ENCODE measurements at places on chromosomes 7 and 10.

GRCh38 chr7:83362871-83363550 is 200.3 kb upstream of the PCLO start:
- no peak for DNase-seq

DNA sequence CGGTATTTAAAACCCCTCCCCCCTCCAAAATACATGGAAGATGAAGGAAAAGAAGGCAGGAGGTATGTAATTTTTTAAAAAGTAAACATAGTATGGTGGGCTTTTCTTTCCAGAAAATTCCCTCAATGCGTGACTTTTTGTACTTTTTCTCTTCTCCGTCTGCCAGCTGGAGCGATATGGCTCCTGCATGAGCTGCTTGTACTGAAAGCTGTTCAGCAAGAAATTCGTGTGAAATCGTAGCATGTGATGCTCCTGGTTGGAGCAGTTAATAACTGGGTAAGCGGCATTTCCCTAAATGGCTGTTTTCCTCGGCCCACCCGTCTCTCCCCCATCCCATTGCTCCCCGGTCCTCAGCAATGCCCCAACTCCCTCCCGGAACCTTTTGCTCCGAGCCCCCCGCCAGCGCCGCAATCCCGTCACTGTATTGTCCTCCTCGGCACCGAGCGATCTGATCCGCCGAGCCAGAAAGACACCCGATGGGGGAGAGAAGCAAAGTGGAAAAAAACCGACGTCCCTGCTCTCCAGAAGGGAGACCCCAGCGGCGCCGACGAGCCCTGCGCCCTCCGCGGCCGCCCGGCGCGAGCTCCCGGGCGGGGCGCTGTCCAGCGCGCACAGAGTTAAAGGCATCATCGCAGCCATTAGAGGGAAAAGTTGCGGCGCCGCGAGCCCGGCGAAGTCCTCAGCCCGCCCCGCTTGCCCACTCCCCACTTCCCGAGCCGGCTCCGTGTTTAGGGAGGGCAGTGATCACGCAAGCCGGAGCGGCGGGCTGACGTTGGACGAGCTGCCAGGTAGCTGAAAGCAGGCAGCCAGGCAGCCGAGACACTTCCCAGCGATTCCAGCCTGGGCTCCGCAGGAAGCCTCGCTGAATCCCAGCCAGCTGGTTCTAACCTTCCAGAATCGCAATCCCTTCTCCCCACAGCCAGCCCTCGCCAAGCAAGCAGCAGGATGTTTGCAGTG is at the start of gene VSTM2A:
VSTM2A (plus strand) TSS at position 707 of the 957 bp plus-strand sequence. CDS start 356 bp downstream, outside the sequence.
- no peak for DNase-seq

DNA sequence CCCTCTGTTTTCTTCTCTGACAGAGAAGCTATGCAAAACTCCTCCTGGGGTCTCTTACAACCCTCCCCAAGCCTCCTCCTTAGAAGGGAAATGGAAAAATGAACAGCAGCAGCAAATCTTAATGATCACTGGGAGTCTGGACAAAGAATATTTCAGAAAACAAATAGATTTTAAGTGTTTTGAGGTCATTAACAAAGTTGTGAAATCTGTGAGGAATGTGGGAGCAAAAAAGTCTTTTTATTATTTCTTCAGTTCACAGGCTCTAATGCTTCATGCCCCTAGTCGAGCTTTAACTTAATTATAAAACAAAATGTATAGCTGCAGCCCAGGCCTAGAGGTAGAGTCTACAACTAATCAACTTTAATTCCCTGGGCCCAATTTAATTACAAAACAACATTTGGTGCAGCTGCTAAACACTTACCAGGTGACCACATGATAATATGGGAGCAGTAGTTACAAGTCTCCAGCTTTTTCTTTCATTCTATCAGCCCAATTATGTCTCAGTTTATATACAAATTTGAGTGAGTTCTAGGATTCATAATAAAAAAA is 293.2 kb downstream of the THSD7A start:
- no peak for DNase-seq

- DNase-seq = no peak
Observed at GRCh38 chr10:14560791-14561765, 213.6 kb downstream of the FAM107B start.

DNA sequence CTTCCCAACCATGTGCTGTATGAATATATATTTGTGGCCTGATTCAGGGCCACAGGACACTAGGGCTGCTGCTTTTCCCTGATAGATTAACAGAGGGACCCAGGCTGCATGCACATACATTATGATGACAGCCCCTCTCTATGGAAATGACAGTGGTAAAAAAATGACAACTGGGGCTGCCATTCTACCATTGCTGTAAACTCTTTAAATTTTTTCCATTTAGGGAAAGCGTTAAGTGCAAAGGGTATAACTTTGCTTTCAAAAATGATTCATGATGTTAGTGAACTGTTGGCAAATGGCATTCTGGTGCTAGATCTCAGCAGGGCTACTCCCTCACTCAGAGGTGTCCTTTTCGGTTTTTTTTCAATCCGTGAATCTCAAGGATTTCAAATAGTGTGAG is 4.2 kb downstream of the CTBP2 start:
- no peak for DNase-seq

DNA sequence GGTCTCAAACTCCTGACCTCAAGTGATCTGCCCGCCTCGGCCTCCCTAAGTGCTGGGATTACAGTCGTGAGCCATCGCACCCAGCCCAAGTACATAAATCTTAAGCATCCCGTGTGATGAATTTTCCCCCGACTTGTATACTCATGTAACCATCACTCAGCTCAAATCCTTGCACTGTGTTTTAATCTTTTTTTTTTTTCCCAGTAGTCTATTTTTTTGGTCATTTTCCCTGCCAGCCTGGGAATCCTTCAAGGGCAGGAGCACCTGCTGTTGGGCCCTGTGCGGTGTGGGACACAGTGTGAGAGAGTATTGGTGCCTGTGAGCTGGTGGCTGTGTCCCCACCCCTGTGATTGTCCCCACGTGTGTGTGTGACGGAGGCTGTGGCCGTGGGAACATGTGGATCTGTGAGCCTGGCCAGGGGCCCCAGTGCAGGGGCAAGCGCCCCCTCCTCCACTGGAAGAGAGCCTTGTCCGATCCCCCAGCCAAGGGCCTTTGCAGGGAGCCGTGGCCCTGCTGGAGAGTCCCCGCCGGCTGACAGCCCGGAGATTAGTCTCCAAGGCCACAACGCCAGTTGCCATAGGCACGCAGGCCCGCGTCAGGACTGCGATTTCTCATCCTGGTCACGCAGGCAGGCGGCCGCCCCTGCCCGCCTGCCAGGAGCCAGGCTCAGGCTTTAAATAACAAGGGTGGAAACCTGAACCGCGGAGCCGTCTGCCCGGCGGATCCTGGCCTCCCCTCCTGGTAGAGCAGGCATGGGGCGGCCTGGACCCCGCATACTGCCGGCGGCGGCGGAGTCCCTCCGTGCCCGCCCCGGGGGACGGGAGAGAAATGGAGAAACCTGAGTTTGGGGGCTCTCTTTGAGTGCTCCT is 26.5 kb downstream of the GTF2IRD1 start:
- DNase-seq = no peak

GRCh38 chr7:51081270-51081890 is 235.2 kb downstream of the COBL start:
- DNase-seq = no peak

DNA sequence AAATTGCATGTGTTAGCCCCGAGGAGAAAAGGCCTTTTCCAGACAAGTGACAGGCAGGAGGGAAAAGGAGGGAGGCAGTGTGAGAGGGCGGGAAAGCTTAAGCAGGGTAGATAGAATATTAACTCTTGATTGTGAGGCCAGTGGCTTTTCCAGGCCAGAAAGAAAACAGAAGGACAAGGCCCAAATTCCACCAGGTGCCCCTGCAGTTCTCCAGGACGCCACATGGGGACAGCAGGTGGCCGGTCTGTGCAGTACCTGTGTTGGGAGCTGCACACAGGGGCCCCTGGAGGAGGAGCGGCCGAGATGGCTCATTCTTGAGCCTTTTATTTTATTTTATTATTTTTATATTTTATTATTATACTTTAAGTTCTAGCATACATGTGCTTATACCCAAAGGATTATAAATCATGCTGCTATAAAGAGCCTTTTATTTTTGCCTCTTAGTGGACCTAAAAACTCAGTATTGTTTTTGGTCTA is 141.3 kb upstream of the KLF14 start:
- DNase-seq = no peak

DNA sequence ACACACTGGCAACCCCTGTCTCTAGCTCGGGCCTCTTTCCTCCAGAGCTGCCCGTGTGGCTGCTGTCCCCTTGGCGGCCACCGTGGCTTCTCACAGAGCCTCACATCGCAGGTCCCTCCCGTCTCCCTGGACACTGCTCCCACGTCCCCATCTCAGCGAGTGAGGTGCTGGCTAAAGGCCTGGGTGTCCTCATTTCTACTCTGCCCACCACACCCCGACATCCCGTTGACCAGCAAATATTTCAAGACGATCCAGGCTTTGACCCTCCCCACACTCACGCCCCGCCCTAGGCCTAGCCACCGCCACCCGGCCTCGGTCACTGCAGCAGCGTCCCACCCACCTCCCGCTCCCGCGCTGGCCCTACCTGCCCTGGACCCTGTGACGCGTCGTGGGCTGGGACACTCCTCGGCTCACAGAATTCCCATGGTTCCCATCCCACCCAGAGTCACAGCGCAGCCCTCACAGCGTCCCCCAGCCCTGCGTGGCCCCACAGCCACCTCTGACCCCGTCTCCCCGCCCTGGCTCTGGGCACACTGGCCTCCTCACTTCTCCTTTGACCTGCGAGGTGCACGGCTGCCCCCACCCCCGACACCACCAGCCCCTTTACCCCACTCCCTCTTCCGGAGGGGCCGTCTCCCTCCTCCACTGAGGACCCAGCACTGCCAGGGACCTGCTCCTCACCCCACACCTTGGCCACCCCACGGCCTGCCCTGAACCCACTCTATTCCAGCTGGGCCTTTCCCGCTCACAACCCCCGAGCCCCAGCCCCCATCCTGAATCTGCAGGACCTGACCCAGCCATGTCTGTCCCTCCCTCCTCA is 6.9 kb downstream of the ADAP1 start:
- no peak for DNase-seq

DNA sequence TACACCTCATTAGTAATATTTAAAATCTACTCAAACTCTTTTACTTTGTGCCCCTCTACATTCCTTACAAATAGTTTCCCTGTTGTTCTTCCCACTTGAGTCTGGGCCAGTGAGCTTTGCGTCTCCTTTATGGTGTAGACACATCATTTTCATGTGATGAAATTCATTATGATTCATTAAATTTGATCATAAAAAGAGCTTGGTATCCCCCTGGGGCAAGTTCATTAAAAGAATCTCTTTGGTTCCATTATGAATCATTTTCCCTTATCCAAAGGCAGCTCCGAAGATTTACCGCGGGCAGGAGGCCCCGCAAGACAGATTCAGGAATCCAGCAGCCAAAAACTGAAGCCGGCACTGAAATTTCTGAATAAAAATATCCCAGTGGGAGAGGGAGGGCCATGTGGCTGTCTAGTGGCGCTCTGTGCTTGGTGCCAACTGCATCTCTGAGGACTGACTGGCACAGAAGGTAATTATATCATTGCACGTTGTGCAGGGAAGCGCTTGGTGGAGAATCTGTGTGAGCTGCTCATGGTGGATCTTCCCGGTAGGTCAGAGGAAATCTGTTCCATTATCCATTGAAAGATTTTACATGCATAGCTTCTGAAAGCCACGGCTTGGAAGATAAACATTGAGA is 151.4 kb upstream of the PITRM1 start:
- no peak for DNase-seq

GRCh38 chr7:102830197-102830596 is 81.4 kb downstream of the FAM185A start:
- DNase-seq = no peak

DNA sequence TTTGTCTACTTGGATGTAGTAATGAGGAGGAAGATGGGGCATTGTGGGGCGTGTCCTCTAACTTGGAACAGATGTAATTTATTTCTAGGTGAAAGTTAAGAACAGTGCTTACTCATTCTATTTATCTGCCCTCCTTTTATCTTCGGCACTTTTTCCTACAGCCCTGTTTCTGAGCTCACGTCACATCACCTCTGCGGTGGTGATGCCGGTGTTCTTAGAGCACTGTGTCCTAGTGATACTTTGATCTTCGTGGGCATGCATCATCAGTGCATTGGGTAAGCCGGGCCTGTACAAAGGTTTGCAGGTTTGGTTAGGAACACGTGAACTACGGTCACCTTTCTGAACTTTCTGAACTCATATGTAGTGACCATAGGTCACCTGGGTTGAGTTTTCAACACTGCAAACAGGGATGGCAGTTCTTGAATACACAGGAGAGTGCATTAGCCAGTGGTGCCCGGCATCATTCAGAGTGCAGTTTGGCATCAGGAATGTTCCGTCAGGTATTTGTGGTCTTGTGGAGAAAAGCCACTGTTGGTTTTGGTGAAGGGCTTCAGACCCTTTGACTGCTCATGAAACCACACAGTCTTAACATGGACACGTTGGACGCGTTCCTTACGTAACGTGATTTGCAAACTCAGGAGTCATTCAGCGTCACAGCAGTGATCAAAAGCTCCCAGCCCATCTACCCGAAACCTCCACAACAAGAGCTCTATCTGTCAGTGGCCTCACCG is 5.6 kb downstream of the POR start:
- DNase-seq = no peak

GRCh38 chr10:121519901-121520493 is 78.2 kb downstream of the FGFR2 start:
- no peak for DNase-seq

- no peak for DNase-seq
Observed at GRCh38 chr10:35532141-35532540, 73.0 kb upstream of the GJD4 start.

DNA sequence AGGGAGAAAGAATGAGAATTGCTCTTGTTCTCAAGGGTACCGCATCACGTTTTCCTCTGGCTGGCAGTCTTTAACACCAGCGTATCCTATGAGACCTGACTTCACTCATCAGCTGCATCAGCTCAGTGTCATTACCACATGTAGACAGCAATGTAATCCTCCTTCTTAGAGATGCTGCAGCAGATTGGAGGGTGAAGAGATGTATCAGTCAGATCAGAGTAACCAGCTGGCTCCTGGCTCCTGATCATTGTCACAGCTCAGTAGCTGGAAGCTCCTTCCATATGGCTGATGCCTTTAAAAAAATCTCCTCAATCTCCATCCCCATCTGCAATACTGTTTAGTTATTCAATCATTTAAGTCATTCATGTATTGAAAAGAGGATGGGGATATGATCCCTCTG is 39.7 kb upstream of the EPHB6 start:
- DNase-seq = no peak

GRCh38 chr7:149633976-149634945 is 136.7 kb upstream of the ZNF746 start:
- DNase-seq = no peak

DNA sequence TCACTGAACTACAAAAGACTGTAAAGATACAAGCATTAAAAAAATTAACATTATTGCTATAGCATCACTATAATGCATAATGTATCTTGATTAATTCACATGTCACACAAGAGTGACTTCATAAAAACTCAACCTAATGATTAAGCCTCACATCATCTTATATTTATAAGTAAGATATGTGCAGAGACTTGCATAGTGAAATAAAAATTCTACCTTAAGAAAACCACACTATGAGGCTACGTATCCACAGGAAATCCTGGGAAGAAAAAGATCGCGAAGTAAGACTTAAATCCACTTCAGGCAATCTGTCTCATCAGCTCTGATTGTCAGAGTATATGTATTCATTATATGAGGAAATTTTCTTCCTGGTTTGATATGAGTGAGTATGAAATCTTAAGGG is 160.0 kb downstream of the SLC25A13 start:
- no peak for DNase-seq

All from cerebellar nuclear complex (tissue), 1 donor.